ENCODE measurements at places on chromosomes 5 and 9.

DNA sequence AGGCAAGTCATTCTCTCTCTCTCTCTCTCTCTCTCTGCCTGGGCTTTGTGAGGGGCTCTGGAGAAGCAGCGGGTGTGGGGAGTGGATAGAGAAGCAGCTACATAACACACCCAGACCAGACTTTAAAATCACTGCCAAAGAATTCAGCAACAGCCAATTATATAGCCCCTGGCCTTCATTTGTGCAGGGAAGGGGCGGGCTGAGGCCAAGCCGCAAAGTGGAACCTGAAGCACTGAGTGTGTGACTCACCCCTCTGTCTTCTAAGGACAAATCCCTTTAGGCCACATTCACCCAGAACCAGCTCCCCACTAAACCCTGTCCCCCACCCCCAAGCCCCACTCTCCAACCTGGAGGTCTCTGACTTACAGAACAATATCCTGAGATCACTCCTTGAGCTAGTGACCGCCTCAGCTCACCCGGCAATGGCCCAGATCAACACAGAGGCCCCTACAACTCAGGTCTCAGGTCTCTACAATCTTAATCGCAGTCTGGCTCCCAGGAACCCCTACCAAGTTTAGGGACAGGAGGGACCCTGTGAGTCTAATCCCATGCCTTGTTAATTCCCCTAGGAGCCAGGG lies 6.0 kb downstream of the B4GALT1 start:
- DNase-seq: no peak

DNA sequence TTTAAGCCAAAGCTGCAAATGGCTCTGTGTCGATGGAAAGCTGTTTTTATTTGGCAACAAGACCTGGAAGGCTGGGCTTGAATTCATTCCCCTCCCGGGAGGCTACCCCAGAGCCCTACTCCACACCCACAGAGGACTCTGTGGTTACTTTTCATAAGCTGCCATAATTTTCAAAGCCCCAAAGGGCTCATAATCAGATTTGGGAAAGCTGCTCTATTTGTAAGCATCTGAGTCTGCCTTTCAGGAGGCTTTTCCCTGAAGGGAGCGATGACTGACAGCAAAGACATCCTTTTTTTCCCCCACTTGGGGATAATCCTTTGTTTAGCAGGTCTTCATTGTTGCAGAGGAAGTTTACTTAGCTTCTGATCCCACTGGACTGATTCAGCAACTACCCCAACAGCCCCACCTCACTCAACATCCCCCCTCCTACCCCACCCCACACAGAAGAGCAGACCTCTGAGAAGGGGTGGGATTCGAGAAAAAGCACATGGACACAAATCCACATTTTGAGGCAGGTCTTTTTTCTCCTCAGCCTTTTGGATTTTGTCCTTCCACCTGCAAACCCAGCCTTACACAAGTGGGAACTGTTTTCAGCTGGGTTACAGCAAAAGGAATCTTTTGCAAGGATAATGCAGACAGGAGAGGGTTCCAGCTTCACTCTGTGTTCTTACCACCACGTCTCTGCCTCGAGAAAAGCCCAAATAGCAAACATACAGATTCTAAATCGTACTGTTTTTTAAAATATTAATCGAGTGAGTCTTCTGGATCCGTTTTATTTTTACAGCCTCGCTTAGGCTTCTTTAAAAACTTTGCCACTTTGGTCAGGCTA lies 244.4 kb upstream of the TUT7 start:
- DNase-seq: no peak

DNA sequence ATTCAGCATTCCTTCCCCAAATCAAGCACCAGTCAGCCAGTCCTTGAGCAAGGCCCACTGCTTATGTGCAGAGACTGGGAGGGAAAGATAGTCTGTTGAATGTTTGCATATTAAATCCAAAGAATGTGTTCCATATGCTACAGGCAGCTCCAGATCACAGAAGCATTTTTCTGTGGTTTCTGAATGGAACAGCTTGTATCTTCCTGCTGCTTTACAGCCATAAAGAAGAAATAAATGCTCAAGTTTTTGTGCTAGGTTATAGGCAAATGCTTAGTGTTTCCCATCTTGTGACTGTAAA lies 310.3 kb downstream of the TRIM36 start:
- DNase-seq: no peak

GRCh38 chr5:135186662-135187522 lies 152.9 kb upstream of the PITX1 start:
- no peak for DNase-seq

DNA sequence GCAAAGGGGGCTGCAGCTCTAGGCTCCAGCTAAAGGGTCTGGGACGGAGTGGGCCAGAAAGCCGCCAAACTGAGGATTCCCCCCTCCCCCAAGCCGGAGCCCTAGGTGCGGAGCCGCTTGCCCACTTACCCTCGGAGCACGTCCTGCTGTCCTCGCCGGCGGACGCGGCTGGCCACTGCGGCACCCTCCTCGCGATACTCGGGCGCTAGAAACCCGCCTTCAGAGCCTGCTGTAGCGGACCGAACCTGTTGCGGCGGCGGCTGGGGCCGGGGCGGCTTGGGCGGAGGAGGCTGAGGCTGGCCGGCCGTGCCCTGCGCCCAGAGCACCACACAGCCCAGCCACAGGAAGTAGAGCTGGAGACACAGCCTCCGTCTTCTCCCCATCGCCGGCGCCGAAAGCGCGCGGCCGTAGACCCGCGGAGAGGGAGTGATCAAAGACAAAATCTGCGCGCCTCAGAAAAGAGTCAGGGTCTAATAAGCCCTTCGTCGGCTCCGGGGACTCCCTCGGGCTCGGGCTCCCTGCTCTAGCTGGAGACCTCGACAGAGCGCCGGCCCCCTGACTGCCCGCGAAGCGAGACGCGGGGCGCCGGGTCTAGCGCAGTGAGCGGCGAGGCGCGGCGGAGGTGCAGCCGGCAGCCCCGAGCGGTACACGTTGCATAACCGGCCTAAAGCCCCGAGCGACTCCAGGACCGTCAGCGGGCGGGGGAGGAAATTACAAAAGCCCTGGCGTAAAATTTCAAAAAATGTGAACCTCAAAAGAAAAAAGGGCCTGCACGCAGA lies 635 bp downstream of the FBN2 start:
- no peak for DNase-seq

DNA sequence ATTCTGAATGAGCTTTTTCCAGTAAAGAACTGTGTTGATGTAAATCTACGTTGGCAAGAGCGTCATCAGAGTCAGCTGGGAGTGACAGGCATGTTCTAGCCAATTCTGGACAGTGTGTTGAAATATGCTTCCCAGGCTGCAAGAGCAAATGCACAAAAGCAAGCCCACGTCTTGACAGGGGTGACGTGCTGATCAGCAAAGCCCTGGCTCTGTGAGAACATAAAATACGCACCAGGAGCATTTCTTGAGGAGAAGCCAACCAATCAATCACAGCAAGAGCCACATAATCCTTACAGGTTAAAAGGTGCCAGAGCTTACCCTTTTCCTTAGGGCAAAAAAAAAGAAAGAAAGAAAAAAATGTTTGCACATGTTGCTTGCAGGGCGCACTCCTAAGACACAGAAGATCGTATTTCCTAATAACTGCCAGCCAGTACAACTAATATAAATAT lies 148.1 kb downstream of the PDE4D start:
- no peak for DNase-seq

- DNase-seq: no peak
These were observed 19.9 kb downstream of the TLR4 start for GRCh38 chr9:117723986-117724625.

GRCh38 chr9:83544002-83544698 lies 5.9 kb upstream of the FRMD3 start:
- DNase-seq: no peak

- DNase-seq: no peak
These were observed 17.6 kb upstream of the MARCHF6 start for GRCh38 chr5:10335711-10336470.

Data from stimulated activated CD4-positive, alpha-beta T cell treated with anti-CD3 and anti-CD28 coated beads, Interleukin-4, amount 100 ng/mL, for 48 hours (primary cell).